ENCODE measurements at places on chromosomes 13 and 19. TPM values are rescaled to one million over a fixed set of nuclear protein-coding genes. Genes with fewer than 3 reads are reported as not detected.

HIF3A gene
- total RNA-seq, result 8.5 TPM

ZNF723 gene
- not detected for total RNA-seq

DNA sequence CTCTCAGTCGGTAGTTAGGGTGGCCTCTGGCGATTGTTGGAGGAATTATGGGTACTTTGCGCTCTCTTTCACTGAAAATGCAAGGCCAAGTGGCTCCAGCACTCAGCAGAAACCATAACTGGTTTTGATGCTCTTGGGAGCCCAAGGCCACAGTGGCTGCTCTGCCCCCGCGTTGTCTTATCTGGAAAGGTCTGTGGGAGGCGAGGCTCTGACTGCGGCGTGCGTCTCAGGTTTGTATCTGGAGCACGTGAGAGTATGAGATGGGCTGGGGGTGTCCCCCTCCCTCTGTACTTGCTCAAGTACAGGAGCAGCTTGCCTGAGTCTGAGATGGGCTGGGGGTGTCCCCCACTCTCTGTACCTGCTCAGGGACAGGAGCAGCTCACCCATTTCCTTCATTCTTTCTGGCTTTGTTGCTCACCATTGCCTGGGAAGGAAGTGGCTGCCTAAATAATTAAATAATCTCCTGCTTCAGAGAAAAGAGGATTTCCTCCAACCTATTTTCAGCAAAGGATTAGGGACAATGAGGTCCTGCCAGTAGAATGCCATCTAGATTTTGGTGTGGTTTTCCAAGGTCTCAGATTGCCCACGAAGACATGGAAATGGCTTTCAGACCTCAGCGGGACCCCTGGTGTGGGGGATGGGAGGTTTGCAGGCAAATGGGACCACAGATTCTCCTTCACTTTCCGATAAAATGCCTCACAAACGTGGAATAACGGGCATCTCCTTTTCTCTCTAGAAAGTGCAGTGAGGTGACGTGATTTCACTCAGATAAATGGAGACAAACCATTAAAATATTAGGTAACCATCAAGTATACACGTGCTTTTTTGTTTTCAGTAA is 14.7 kb downstream of the ATP11A start:
- DNase-seq, result peak; percentile 41
- no peaks in the 10 kb centered on the region for H3K36me3 ChIP-seq
- H3K4me1 ChIP-seq, result peaks cover 15% of the 10 kb centered on the region
- H3K4me3 ChIP-seq, result no peak overlapping the region
- no peak overlapping the region for H3K27ac ChIP-seq
- no peaks in the 10 kb centered on the region for H3K27me3 ChIP-seq

GRCh38 chr13:33116321-33117010 is 100.2 kb downstream of the KL start:
- no peak overlapping the region for H3K27ac ChIP-seq
- no peak for DNase-seq
- peaks cover 11% of the 10 kb centered on the region for H3K36me3 ChIP-seq
- no peaks in the 10 kb centered on the region for H3K27me3 ChIP-seq

DNA sequence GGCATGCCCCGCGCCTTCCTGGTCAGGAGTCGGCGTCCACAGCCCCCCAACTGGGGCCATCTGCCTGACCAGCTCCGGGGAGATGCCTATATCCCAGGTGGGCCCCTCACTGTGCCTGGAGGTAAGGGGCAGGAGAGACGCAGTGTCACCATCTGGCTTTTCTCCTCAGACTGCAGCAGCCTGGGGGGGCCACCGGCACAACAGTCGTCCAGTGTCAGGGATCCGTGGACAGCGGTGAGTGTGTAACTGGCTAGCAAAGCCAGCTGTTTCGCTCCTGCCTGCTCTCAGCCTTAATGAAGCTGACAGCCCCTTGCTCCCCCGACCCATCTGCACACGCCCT is 227 bp downstream of the OVOL3 start:
- no peak for DNase-seq
- peaks cover 13% of the 10 kb centered on the region for H3K4me1 ChIP-seq
- H3K27ac ChIP-seq, result no peak overlapping the region
- no peaks in the 10 kb centered on the region for H3K36me3 ChIP-seq

GRCh38 chr19:13207237-13207845 is 57.1 kb downstream of the IER2 start:
- no peaks in the 10 kb centered on the region for H3K36me3 ChIP-seq
- H3K27me3 ChIP-seq, result no peaks in the 10 kb centered on the region
- H3K4me3 ChIP-seq, result peak overlapping the region; percentile 35
- peak overlapping the region; percentile 34 for H3K27ac ChIP-seq
- no peaks in the 10 kb centered on the region for H3K4me1 ChIP-seq

DNA sequence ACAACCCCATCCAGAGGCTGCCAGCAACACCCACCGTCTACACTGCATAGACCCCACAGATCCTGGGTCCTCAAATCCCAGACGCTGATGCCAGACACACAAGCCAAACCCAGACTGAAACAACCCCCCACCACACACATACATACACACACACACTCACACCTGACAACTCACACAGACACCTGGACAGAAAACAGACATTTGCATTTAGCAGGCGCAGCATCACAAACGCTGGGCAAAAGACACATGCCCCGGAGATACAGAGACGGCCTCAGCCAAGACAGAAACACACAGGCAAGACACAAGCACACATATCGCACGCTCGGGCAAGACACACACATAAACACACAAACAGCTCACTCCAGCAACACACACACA is 1.3 kb downstream of the BBC3 start:
- peaks cover 36% of the 10 kb centered on the region for H3K4me1 ChIP-seq
- DNase-seq, result peak; percentile 67
- peak overlapping the region; percentile 4 for H3K4me3 ChIP-seq
- H3K27ac ChIP-seq, result no peak overlapping the region
- H3K36me3 ChIP-seq, result no peaks in the 10 kb centered on the region

DNA sequence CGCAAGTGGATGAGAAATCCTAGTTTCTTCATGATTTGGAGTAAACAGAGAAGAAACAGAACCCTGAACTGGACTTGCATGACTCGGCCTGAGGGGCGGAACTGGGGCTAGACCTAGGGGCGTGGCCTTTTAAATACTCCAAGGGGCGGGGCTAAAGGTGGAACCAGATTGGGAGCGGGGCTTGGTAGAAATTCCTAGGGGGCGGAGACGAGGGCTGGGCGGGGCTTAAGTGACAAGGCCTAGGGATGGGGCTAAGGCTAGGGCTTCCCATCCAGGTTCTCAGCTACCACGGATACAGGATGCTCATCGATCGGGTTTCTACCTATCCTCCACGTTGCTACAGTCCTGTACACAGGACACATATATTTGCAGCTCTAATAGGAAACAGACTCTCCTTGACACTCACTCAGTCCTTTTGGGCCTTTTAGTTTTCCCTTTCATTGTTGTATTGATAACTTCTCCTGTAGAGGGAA is 372 bp upstream of the ZNF699 start:
- DNase-seq, result no peak
- H3K27ac ChIP-seq, result peak overlapping the region; percentile 55
- no peaks in the 10 kb centered on the region for H3K27me3 ChIP-seq
- H3K4me3 ChIP-seq, result peak overlapping the region; percentile 52
- peaks cover 7% of the 10 kb centered on the region for H3K4me1 ChIP-seq

- H3K27ac ChIP-seq, result no peak overlapping the region
- H3K36me3 ChIP-seq, result no peaks in the 10 kb centered on the region
- H3K4me1 ChIP-seq, result no peaks in the 10 kb centered on the region
- H3K27me3 ChIP-seq, result no peaks in the 10 kb centered on the region
These were observed 10.0 kb downstream of the SLC7A9 start for GRCh38 chr19:32859591-32859990.

- no peak for DNase-seq
- H3K36me3 ChIP-seq, result no peaks in the 10 kb centered on the region
- H3K4me3 ChIP-seq, result no peak overlapping the region
- H3K4me1 ChIP-seq, result no peaks in the 10 kb centered on the region
These were observed 141.7 kb upstream of the GJB6 start for GRCh38 chr13:20373861-20374260.

Data from endothelial cell of umbilical vein (primary cell).